Activated CD4-positive, alpha-beta T cell treated with anti-CD3 and anti-CD28 coated beads for 24 hours (primary cell): ENCODE measurements at places on chromosomes 2 and 18.

- DNase-seq, result no peak
Measured at GRCh38 chr2:160700021-160700814, 206.6 kb upstream of the RBMS1 start.

DNA sequence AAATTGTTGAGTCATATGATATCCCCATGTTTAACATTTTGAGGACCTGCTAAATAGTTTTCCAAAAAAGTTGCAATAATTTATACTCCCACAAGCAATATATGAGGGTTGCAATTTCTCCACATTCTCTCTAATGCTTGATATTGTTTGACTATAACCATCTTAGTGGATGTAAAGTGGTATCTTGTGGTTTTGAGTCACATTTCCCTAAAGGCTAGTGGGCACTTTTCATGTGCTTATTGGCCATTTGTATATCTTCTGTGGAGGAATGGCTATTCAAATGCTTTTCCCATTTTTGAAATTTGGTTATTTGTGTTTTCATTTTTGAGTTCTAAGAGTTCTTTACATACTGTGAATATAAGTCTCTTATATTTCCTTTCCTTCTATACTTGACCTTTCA lies 82.7 kb downstream of the SCG2 start:
- DNase-seq, result no peak

- DNase-seq, result no peak
Measured at GRCh38 chr2:105383432-105384166, 15.3 kb downstream of the FHL2 start.

DNA sequence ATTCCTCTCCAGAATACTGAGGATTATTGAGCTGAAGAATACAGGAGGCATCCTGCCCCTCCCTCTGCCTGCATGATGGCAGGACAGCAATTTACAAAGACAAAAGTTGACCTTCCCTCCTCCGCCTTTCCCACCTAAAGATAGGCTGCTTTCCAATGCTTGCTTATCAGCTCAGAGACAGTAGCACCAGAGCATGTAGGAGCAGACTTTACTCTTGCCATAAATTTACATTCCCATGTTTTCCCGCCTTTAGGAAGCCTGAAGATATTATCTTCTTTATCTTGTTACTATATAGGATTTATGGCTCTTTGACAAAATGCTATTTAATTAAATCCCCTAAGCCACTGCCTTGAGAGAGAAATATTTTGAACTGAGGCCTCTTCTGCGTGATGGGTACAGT lies 135.6 kb upstream of the HNMT start:
- DNase-seq, result no peak

- DNase-seq, result no peak
Measured at GRCh38 chr2:173667014-173667413, 298.2 kb downstream of the SP3 start.

DNA sequence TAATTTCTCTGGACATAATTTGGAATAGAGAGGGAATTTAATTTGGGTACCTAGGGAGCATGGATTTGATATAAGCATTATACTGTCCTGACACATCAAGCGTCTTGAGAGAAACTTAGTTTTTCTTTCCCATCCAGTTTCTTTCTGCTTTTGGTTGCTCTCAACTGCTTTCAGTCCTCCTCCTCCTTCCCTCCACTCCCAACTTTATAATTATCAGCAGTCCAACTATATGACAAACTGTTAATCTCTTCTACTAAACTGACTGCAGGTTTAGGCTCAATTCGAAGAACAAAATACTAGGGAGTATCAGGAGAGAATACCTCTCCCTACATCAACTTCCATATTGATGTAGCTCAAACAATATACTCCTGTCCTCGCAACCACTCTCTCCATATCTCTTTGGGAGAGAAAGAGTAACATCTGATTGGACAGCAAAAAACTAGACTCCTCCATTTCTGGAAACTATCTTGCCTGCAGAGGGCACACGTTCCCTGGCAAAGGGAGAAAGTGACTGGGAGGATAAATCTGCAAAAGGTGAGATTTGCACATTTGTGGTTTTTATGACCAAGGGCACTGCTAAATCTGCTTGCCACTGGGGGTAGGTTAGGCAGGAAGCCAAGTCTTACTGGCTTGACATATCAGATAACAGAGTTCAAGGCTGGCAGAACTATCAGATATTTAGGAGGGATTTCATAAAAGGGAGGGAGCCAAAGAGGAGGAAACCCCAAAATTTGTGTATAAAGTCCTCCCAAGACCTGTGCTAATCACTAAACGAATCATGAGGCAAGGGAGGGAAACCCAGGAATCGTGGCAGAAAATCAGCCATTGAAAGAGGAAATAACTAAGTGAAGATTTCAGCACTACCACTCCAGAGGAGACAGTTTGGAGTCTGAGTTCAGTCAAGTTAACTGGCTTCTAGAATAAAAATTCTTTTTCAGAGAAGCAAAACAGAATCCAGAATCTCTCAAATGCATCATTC lies 40.0 kb downstream of the ICA1L start:
- DNase-seq, result peak; percentile 10

- DNase-seq, result no peak
Measured at GRCh38 chr2:25711675-25712354, 38.4 kb upstream of the DTNB start.

- no peak for DNase-seq
Measured at GRCh38 chr2:104428155-104428554, 425.8 kb upstream of the POU3F3 start.

GRCh38 chr18:48333563-48333962 lies 75.6 kb downstream of the ZBTB7C start:
- no peak for DNase-seq

DNA sequence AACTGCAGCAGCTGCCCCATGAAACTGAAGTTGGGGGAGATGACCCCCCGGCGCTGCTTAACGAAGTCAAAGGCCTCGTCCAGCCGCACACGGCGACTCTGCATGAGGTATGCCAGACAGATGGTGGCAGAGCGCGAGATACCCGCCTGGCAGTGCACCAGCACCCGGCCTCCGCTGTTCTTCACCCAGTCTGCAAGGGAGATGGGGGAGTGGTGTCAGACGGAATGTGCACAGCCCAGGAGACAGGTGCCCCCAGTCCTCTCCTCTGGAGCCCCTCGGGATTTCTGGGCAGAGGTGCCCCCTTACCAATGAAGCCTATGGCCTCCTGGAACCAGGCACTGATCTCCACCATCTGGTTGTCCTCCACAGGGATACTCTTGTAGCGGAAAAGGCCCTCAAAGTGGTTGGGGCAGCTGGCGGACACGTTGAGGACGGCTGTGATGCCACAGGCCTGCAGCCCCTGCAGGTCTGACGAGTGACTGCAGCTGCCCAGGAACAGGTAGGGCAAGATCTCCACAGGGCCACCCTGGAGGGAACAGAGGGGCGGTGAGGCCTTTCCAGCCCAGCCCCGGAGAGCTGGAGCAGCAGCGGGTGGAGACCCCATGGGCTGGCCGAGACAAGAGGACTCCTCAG lies 1.3 kb downstream of the DUSP2 start:
- no peak for DNase-seq

DNA sequence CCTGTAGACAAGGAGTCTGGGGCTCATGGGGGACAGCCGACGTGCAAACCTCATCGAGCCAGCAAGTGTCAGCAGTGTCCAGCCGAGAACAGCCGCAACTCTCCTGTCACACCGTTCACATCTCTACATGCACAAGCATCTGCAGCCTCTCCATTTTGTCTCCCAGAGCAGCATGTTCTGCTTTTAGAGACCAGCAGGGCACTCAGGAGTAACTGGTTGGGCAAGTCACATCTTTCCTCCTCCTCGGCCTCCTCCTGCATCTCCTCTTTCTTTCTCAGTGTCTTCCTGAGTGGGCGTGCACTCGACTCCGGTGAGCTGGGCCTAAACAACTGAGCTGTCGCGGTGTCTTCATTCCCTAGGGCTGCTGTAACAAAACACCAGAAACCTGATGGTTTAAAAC lies 249.9 kb downstream of the SH3BP4 start:
- no peak for DNase-seq

- DNase-seq, result no peak
Measured at GRCh38 chr2:240594511-240595380, 8.2 kb downstream of the CAPN10 start.

DNA sequence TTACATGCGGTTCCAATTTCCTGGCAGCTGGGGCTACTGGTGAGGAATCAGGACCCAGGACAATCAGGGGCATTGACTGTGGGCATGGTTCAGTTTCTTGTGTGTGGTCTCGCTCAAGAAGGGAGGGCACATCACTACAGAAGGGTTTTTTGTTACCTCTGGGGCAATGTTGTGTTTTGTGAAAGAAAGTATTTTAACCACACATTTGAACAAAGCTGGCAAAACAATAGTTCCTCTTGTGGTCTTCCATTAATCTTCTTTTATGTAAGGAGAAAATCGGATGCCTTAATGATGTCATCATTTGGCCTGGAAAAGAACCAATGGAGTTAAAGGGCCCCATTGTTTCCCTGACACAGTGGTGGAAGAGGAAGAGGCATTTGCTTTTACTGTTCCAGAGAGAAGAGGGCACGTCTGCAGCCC lies 197.4 kb downstream of the SH3BP4 start:
- DNase-seq, result no peak

DNA sequence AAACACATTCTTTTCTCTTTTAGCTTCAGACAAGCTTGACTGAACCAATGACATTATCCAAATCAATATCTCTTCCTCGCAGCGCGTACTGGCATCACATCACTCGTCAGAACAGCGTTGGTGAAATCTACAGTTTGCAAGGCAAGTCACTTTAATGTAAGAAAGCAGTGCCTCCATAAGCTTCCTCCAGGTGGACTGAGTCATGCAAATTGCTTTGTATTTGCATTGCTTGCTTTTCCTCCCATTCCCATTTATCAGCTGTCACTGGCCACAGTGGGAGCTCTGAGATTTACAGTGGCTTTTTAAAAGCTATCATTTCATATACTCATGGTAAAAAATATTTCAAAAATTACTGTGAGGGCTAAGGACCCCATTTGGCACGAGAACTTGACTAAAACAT lies 189.9 kb downstream of the CD226 start:
- DNase-seq, result no peak

DNA sequence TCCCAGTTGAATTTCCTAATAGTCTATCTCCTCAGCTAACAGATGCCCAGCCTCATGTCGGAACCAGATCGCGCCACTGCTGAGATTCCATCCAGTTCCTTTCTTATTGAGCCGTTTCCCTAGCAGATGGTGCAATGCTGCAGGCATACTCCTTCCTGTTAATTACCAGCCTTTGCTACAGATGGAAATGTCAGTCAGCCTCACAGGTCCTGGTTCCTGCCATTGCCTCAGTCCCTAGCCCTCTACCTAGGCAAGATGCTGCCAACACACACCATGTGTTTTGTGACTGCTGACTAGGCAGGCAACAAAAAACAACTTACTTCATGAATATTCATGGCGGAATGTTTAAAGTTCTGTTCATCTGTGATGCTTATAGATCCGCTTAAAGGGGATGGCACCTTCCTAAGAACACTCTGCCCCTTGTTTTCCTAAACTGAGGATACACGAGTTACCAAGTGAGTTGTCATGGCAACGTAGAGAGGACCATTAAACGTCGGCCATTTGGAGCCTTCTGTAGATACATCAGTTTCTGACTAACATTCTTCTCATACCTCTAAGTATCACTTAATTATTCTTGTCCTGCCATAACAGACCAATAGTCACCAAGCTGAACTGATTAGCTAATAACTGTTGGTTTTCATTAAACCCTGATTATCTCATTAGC lies 749.5 kb downstream of the RNF144A start:
- DNase-seq, result no peak

GRCh38 chr18:37543321-37543720 lies 22.3 kb downstream of the CELF4 start:
- DNase-seq, result no peak

DNA sequence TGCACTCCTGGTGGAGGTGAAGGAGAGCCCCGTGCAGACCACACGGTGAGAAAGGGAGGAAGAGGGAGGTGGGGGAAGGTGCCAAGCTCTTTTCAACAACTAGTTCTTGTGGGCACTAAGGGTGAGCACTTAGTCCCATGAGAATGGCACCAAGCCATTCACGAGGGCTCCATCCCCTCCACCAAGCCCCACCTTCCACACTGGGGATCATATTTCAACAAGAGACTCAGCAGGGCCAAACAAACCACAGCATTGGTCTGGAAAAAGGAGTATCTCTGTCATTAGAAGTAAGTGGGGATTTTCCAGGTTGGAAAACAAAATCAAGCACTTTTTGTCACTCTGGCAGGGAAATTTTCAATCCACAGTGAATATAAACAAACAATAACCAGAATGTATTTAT lies 38.4 kb downstream of the ZAP70 start:
- DNase-seq, result no peak

- DNase-seq, result no peak
Measured at GRCh38 chr2:239168575-239168974, 232.2 kb downstream of the HDAC4 start.
